CD4-positive, alpha-beta memory T cell (primary cell): ENCODE measurements at places on chromosomes 4 and X. TPM values are rescaled to one million over a fixed set of nuclear protein-coding genes. Genes with fewer than 3 reads are reported as not detected.

Gene SPON2
- 7.2 TPM for total RNA-seq

DNA sequence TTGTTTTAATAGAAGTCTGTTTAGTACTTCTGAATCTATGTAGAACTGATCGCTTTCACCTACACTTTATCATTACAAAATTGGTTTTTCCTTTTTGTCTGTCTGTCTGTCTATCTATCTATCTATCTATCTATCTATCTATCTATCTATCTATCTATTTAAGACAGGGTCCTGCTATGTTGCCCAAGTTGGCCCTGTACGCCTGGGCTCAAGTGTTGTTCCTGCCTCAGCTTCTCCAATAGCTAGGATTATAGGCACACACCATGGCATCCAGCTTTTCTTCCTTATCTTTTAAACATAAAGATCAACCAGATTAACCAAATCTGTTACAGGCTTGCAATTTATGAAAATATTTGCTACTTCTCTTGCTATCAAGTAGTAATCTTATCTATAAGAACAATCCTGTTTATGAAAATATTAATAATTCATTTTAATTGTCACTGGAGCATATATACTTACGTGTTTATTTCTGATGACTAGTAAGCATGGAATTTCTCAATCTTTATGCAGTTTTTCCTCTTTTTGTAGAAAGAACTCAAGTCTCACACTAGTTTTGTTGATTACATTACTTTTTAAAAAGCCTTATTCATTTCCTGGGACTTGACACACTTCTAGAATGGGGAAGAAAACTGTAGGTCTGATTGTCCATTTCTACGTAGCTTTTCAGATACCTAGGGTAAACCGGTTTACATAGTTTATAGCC is 24.5 kb downstream of the KIAA0232 start:
- no peak overlapping the region for H3K27ac ChIP-seq
- no peaks in the 10 kb centered on the region for H3K36me3 ChIP-seq
- no peak overlapping the region for H3K4me3 ChIP-seq

Gene DKK2
- total RNA-seq = not detected

- no peak overlapping the region for H3K27ac ChIP-seq
- no peaks in the 10 kb centered on the region for H3K36me3 ChIP-seq
- DNase-seq = no peak
- H3K27me3 ChIP-seq = no peaks in the 10 kb centered on the region
These were observed 262.7 kb downstream of the PDHA2 start for GRCh38 chr4:96102541-96103026.

DNA sequence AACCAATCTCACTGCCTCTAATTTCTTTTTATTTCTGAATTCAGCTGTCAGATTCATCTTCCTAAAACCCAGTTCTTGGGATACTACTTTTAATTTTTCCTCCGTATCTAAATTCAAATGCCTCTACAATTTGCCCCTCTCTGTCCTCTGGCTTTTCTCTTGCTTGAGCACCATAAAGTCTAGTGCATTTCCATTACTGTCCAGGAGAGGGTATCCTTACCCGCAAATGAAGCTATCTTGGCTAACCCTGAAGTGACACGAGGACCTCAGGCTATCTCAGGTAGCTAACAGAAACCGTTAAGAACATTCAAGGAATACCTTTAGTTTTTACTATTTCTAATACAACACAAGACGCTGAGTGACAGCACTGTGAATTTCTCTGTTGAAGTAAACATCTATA is 49.4 kb upstream of the PRR32 start:
- no peaks in the 10 kb centered on the region for H3K4me1 ChIP-seq
- no peak for DNase-seq
- no peak overlapping the region for H3K4me3 ChIP-seq

- no peak overlapping the region for H3K27ac ChIP-seq
- no peaks in the 10 kb centered on the region for H3K27me3 ChIP-seq
- no peak for DNase-seq
- H3K4me3 ChIP-seq = no peak overlapping the region
- H3K4me1 ChIP-seq = no peaks in the 10 kb centered on the region
- no peaks in the 10 kb centered on the region for H3K36me3 ChIP-seq
These were observed 38.6 kb downstream of the EGFL6 start for GRCh38 chrX:13607996-13608365.

Gene SNX25
- total RNA-seq = 23.0 TPM

GRCh38 chr4:183366206-183366835 is 44.1 kb upstream of the CLDN24 start:
- no peaks in the 10 kb centered on the region for H3K4me1 ChIP-seq
- no peaks in the 10 kb centered on the region for H3K36me3 ChIP-seq
- no peak overlapping the region for H3K4me3 ChIP-seq
- no peak overlapping the region for H3K27ac ChIP-seq
- DNase-seq = no peak

DNA sequence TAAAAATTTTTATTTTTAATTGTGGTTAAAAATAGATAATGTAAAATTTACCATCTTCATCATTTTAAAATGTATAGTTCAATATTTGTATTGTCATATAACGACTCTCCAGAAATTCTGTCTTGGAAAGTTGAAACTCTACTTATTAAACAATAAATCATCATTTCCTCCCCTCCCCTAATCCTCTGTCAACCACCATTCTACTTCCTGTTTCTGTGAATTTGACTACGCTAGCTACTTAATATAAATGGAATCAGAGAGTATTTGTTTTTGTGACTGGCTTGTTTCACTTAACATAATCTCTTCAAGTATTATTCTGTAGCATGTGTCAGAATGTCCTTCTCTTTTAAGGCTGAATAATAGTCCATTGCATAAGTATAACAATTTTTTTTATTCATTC is 729.0 kb upstream of the AADAT start:
- H3K27me3 ChIP-seq = no peaks in the 10 kb centered on the region
- no peak for DNase-seq
- no peaks in the 10 kb centered on the region for H3K4me1 ChIP-seq
- H3K4me3 ChIP-seq = no peak overlapping the region
- no peaks in the 10 kb centered on the region for H3K36me3 ChIP-seq
- no peak overlapping the region for H3K27ac ChIP-seq

Gene IL1RAPL1
- total RNA-seq = not detected

Gene UGT2A1
- total RNA-seq = not detected

DNA sequence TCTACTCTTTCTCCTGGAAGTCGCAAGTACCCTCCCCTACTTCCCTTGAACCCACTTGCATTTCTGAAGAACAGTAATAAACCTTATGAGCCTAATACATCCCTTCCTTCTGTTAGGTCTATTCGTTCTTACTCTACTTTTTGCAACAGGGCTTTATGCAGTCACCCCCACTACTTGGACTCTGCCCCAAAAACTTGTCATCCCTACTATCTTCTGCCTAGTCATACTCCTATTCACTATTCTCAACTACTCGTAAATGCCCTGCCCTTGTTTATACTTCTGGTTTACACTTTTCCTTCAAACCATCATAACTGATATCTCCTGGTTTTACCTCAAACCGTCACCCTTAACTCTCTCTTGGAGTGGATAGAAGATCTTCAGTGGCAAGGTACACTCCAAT is 55.2 kb upstream of the SLIT2 start:
- DNase-seq = no peak
- H3K36me3 ChIP-seq = no peaks in the 10 kb centered on the region
- no peak overlapping the region for H3K4me3 ChIP-seq
- H3K4me1 ChIP-seq = no peaks in the 10 kb centered on the region
- no peaks in the 10 kb centered on the region for H3K27me3 ChIP-seq
- no peak overlapping the region for H3K27ac ChIP-seq

Gene TMEM131L
- 62.5 TPM for total RNA-seq

Gene MTNR1A
- total RNA-seq = not detected

DNA sequence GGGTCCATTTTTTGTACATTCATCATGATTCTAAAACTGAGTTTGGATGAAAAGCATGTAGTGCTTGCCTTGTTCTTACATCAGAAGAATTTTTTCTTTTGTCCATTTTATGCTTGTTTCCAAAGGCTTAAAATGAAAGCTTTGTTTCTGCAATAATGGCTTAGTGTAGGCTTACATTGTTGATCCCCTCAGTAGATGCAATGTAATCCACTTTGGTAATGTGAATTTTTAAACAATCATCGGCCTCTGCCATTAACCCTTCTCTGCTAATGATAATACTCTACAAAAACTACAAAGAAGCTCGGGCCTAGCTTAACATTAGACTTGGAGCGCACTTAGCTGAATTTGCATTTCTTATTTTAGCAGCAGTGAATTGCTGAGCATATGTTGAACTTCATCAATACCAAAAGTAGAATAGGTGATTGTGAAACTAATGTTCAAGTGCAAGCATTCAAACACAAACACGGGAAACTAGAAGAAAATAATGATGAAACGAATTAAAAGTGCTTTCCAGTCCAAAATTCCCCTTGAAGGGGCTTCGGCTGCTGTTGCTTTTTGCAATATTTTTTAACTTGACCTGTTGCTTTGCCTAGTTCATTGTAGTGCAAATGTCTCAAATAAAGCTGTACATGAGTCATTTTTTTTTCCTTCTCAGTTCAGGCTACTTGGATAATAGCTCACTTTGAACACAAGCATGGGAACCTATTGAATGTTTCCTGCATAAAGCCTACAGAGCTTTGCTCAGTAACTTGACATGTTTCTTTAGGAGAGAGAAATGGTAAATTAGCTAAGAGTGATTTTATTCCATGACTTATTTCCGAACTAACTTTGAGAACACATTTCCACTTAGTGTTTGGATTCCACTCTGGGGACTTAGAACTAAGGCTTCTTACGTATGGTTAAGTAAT is 66.5 kb downstream of the SLIT2 start:
- H3K36me3 ChIP-seq = no peaks in the 10 kb centered on the region
- no peak overlapping the region for H3K4me3 ChIP-seq
- no peaks in the 10 kb centered on the region for H3K27me3 ChIP-seq
- H3K27ac ChIP-seq = no peak overlapping the region

Gene XG
- not detected for total RNA-seq

Gene ACOX3
- 17.3 TPM for total RNA-seq

- H3K27me3 ChIP-seq = no peaks in the 10 kb centered on the region
- no peak for DNase-seq
- no peak overlapping the region for H3K27ac ChIP-seq
- H3K4me1 ChIP-seq = no peaks in the 10 kb centered on the region
These were observed 67.9 kb upstream of the STK26 start for GRCh38 chrX:131955099-131955777.

DNA sequence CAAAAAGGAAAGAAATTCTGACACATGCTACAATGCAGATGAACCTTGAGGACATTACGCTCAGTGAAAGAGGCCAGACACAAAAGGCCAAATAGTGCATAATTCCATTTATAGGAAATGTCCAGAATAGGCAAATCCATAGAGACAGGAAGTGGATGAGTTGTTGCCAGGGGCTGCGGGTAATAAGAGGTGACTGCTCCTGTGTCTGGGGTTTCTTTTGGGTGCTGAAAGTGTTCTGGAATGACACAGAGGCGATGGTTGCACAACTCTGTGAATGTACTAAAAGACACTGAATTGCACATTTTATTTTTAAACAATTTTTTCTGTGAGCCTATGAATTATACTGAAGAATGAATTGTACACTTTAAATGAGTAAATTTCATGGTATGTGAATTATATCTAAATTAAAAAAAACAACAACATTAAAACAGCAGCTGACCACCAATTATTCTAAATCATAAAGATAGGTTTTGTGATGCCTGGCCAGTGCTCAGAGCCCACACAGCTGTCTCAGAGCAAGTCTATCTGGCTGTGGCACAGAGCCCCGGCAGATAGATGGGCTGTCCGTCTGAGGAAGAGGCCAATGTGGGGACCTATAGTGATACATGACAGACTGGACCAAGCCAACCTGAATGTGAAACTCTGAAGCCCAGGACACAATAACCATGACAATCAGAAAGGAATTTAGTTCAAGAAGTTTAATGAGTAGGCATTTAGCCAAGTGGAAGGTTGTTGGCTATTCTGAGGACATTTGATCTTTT is 23.5 kb upstream of the IRAK1 start:
- DNase-seq = no peak
- no peak overlapping the region for H3K27ac ChIP-seq
- H3K4me1 ChIP-seq = peaks cover 9% of the 10 kb centered on the region
- peaks cover 8% of the 10 kb centered on the region for H3K36me3 ChIP-seq

Gene ABLIM2
- 6.2 TPM for total RNA-seq

DNA sequence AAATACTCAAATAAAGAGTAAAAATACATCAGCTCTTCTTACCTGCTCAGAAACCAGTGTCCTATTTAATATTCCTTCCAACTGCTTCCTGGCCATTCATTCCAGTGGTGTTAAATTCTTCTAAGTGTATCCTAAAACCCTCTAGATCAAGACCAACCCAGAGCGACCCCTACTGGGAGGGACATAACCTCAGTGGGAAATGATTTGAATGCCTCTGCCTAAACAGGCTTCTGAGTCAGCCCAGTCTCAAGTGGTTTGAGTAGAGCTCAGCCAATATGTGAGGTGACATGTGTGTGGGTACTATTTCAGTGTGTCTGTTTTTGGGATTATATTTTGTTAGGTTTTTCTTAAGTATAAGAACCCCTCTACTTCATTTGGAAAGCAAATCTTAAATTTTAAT is 133.6 kb upstream of the ARHGEF9 start:
- H3K4me1 ChIP-seq = no peaks in the 10 kb centered on the region
- H3K36me3 ChIP-seq = no peaks in the 10 kb centered on the region
- no peaks in the 10 kb centered on the region for H3K27me3 ChIP-seq
- DNase-seq = no peak
- H3K27ac ChIP-seq = no peak overlapping the region

Gene AMBN
- not detected for total RNA-seq

- no peaks in the 10 kb centered on the region for H3K4me1 ChIP-seq
- no peak overlapping the region for H3K4me3 ChIP-seq
- no peak for DNase-seq
- no peaks in the 10 kb centered on the region for H3K27me3 ChIP-seq
These were observed 64.7 kb upstream of the PTPN13 start for GRCh38 chr4:86529436-86529835.

Gene KDM6A
- 44.9 TPM for total RNA-seq

DNA sequence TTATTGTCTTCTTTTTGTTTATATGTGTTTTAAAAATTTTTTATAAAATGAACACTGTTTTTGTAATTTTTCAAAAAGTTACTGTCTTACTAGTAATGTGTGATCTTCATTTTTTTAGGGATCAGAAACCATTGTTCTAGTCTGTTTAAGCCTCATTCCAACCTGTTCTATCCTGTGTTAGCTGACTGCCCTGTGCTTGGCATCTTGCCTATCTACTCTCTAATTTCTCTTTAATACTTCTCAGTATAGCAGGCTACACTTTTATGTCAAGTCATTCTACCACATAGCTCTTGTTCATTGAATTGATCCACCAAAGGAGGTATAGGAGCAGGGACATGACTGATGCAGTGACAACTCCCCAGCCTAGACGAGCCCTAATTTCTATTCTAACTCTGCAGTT is 70.2 kb upstream of the PLS3 start:
- no peaks in the 10 kb centered on the region for H3K36me3 ChIP-seq
- no peaks in the 10 kb centered on the region for H3K27me3 ChIP-seq
- no peak overlapping the region for H3K27ac ChIP-seq
- H3K4me3 ChIP-seq = no peak overlapping the region

Gene FSTL5
- total RNA-seq = not detected

Gene ZFP92
- total RNA-seq = 0.55 TPM

Gene RAB41
- total RNA-seq = not detected

DNA sequence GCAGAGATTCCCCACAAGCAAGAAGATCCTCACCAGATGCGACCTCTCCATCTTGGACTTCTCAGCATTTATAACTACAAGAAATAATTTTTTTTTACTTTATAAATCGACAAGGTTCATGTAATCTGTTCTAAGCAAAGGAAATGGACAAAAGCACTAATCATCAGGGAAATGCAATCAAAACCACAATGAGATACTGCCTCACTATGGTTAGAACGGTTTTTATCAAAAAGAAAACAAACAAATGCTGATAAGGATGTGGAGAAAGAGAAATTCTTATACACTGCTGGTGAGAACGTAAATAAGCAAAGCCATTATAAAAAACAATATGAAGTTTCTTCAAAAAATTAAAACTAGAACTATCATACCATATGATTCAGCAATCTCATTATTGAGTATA is 1382.6 kb downstream of the ARAP2 start:
- H3K27me3 ChIP-seq = no peaks in the 10 kb centered on the region
- no peak for DNase-seq
- H3K4me1 ChIP-seq = no peaks in the 10 kb centered on the region
- no peak overlapping the region for H3K4me3 ChIP-seq

Gene ATP1B4
- not detected for total RNA-seq
